ENCODE measurements at places on chromosomes 7 and 10.

DNA sequence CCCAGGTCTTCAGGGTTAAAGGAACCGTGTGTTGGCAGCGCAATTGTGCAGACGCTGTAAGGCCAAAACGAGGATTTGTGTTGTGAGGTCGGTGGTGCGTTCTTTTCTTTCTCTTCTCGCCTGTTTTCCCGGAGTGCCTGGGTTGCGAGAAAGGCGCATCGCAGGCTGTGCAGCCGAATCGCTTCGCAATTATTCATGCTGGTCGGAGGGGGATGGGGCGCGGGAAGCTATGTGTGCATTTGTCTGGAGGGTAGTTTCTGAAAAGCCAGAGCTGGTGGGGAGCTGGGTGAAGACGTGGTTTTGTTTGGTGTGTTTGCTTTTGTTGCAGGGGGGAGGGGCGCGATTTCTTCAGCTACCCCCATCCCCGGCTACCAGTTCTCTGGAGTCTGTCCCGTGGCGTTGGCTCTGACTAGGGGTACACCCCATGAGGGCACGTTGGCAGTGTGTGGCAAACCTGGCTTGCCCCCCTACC, 2.1 kb downstream of the MXI1 start:
- peak; percentile 42 for DNase-seq

DNA sequence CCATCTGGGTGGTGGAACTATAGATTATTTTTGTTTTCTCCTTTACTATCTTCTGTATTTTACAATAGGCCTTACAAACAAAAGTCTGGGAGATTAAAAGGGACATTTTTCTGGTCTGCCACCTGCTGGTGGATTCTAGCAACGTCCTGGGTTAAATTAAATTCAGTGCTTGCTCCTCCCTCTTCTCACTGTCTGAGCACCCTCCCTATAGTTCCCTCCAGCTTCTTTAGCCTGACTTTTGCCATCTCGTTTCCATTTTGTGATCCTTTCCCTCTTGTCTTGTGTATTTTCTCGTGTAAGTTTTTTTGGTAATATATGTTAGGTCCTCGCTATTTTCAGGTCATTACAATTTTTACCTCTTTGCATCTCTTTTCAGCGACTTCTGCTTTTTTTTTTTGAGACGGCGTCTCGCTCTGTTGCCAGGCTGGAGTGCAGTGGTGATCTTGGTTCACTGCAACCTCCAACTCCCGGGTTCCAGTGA, 16.1 kb downstream of the ANKRD16 start:
- DNase-seq: peak; percentile 56

- DNase-seq: no peak
These were observed 3.8 kb downstream of the LMTK2 start for GRCh38 chr7:98110249-98111022.

GRCh38 chr7:107043491-107043890, 1.0 kb upstream of the PRKAR2B start:
- DNase-seq: no peak

DNA sequence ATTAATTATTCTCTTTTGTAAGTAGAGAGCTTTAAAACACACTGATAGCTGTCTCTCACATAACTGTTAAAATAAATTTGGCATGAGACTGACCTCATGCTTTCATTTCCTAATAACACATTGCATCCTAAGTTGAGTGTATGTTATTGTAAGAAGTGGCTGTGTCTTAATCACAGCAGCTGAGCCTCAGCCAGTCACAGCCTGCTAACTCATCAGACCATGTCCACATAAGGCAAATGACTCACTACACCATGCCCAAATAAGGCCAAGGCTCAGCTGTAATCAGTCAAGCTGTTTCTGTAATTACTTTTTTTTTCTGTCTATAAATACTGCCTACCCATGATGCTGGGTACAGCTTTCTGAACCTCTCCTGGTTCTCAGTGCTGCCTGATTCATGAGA, 860.9 kb downstream of the XPNPEP1 start:
- DNase-seq: no peak

DNA sequence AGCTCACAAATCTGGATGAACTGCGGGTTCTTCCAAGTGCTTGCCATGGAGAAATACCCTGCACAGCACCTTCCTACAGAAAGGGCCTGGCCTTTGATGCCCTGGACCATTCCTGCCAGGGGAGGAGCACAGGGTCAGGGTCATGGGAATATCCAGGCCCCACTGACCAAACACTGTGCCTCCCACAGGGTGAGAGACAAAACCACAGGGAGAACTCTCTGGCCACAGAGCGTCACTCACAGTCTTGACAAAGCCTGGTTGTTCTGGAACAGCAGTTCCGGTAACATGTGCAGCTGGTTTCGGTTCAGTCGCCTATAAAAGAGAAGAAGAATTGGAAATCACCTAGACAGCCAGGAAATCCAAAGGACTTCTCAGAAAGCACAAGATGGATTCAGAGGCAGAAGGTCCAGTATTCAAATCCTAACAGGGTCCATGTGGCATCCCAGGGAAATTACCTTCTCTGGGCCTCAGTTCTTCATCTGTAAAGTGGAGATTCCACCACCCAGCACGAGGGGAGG, 28.1 kb downstream of the SLIT1 start:
- DNase-seq: no peak

GRCh38 chr7:542131-542712, 22.6 kb upstream of the PDGFA start:
- DNase-seq: no peak

DNA sequence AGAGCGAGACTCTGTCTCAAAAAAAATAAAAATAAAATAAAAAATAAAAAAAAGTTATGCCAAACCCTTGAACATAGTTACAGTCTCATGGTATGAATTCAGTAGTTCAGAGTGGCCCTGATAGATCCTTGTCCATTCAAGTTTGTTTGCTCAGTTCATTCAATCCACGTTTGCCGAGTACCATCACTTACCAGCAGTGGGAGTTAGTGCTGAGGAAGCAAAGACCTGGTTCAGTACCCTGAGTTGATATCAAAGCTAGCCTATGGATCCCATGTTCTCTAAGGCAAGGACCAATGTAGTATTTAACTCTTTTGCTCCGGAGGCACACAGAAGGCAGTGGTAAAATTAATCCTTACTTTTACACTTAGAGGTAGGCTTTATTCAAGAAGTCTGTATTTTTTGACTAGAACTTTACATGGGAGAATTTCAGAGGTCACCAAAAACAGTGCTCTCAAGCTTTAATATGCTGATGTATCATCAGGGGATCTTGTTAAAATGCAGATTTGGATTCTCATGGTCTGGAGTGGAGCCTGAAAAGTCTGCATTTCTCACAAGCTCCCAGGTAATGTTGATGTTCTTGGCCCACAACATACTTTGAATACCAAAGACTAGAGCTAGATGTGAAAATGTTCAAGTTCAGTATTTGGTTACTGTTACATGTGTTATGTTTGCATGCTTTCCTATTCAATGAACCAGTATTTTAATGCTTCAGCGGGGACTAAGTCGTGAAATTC, 38.1 kb upstream of the HBP1 start:
- no peak for DNase-seq

GRCh38 chr10:89706011-89706410, 4.6 kb downstream of the KIF20B start:
- DNase-seq: no peak

DNA sequence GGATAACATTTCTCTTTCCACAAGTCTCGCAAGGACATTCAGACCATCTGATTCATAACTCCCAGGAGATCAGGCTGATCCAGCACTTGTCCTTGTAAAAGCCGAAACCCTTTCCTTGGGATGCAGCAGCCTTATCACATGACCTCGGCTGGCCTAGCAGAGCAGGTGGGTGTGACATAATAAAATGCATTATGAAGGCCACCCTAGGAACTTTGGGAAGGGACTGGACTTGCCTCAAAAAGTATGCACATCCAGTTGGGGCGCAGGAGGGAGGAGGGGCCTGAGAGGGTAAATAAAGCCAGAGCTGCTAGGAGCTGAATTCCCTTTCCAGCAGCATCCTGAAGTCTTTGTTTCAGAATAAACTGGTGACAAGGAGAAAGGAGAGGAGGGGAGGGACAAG, 260.8 kb downstream of the SNX13 start:
- no peak for DNase-seq

- no peak for DNase-seq
These were observed 63.5 kb downstream of the ZNF365 start for GRCh38 chr10:62437696-62438095.

DNA sequence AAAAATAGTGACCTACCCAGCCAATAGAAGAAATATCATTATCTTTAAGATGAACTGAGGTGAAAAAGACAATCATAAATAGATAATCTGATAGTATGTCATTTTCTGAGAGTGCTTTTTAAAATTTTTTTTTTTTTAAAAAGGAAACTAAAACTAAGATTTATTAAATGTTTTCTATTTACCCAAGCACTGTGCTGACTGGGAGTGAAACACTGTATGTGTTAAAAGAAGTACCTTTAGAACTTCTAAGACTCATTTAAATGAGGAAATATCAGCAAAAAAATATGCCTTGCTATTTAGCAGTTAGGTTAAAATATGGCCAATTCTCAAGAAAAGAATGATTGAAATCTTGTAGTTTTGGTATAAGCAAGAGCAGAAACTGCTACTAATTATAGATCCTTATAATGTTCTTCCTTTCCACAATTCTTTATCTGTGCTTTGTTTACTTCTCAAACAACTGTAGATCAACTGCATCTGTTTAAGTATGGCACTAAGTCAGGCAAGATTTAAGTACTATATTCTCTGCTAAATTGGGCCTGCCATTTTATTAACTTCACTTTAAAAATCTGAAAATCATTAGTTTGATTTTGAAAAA, 39.5 kb upstream of the WNT2 start:
- no peak for DNase-seq

DNA sequence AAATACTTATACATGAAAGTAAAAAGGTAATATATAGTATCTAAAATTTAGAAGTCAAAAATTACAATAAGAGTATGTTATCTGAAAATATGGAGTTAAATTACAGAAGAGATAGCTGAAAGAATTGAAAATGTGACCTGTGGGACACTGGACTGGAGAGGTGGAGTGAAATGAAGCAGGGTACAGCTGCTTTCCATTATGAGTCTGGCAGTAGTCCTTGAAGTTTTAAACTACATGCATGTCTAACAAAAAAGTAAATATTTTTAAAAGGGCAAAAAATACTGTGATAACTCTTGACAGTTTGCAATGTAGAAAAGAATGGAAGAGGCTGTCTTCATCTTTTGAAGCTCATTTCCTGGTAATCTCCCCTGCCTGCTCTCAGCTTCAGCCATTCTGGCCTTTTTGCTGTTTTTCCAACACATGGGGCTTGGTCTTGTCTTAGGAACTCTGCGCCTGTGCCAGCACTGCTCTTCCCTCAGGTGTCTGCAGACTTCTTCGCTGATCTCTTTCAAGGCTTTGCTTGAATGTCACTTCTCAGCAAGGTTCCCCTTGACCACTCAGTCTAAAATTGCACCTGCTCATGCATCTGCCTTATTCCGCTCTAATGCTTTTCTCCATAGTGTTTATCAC, 36.9 kb downstream of the PTPRZ1 start:
- no peak for DNase-seq

GRCh38 chr7:120742372-120742771, 115.6 kb downstream of the TSPAN12 start:
- DNase-seq: no peak

DNA sequence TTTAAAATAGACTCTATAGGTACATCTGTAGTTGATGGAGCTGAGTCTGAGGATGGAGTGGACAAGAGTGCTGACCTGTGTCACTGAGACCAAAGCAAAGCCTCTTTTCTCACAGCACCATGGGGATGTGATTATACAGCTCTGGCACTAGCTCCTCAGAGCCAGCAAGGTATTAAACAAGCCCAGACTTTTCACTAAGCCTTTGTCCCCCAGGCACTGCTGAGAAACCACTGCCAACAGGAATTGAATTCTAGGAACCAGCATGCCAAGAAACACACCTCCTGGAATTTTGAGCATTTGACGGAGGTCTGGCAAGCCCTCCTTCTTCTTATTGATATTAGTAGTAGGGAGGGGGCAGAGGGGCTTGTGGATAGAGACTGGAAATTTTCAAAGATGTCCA, 147.0 kb downstream of the C1GALT1 start:
- DNase-seq: no peak

DNA sequence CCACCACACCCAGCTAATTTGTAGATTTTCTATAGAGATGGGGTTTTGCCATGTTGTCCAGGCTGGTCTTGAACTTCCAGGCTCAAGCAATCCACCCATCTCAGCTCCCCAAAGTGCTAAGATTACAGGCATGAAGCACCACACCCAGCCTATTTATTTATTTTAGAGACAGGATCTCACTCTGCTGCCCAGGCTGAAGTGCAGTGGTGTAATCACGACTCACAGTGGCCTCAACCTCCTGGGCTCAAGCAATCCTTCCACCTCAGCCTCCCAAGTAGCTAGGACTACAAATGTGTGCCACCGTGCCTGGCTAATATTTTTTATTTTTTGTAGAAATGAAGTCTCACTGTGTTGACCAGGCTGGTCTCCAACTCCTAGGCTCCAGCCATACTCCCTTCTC, 6.9 kb upstream of the FRAT2 start:
- no peak for DNase-seq

GRCh38 chr7:28733035-28733434, 225.1 kb downstream of the TRIL start:
- no peak for DNase-seq

DNA sequence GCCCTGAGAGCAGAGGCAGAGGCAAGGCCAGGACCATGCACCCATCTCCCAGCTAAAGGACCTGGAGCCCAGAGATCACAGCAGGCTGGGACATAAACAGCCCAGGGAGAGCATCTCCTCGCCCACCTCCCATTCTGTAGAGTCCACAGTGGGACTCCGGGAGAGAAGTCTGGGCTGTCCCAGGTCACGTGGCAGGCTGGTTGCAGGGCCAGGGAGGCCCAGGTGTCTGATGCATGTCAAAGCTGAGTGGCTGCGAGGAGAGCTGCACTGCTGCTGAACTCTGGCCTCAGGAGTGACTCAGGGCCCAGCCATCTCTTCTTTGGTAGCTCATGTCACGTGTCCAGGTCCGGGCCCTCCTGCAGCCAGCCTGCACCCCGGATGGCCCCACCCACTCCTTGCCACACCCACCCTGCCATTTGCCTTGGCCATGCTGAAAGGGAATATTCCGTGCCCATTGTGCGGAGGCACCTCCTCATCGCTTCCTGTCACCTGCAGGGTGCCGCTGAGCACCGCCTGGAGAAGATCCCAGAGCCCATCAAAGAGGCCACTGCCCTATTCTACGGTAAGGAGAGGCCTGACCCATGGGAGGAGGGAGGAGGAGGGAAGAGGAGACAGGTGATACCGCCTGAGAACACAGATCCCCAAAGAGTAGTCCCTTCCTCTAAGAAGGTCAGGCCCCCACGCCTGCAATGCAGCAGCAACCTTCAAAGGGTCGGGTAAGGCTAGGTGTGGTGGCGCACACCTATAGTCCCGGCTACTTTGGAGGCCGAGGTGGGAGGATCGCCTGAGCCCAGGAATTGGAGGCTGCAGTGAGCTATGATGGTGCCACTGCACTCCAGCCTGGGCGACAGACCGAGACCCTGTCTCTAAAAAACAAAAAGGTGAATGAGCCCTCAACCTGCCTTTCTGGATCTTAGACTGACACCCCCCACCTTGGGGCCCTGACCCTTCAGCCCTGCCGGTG, 12.6 kb upstream of the SH2B2 start:
- DNase-seq: no peak
